ENCODE measurements at places on chromosomes 2 and 18.

DNA sequence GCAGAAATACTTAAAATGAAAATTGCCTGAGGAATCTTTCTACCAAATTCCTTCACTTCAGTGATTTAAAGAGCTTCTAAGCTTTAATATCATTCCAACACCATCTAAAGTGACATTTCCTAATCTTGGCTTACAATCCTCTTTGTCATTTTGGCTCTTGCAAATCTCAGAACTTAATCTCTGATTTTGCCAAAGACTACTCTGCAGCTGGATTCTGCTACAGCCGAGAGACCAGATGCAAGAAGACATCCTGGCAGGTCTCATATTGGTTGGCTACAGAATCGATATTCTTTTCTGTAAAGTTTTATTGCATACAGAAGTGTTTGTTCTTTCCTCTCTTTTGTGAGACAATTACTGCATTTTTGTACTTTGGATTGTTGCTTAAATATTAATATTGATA lies 716.5 kb upstream of the LRATD1 start:
- no peak for DNase-seq

- no peak for DNase-seq
Observed at GRCh38 chr2:54556621-54557121, 100.5 kb downstream of the SPTBN1 start.

GRCh38 chr2:1972422-1972821 lies 228.1 kb upstream of the PXDN start:
- no peak for DNase-seq

DNA sequence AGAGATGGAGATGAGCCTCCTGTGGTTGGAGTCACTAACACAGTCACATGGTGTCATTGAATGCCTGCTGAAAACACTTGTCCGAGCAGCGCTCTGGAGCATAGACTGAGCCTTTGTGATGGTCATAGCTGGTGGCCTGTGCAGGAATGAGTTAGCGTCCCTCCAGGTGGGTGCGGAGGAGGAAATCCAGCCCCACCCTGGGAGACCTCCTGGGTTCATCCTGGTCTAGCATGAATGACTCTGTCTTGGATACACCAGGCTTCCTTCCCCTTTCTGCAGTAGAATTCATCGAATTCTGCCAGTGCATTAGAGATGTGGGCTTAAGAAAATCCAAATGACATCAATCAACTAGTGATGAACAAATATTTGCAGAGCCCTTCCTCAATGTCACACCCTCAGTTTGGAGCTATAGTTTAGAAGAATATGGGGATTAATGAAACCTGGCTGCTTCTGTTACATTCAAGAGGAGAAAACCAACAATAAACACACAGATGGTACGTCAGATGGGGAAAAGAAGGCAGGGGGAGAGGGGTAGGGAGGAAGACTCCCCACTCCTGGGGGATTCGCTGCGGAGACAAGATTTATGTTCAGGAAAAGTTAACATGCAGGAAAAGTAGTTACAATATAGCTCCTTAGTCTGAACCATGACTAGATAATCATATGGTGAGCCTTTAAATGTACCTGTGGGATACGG lies 136.7 kb downstream of the DDX1 start:
- DNase-seq = no peak

GRCh38 chr2:81327911-81328310 lies 1023.4 kb upstream of the LRRTM1 start:
- no peak for DNase-seq

- DNase-seq = no peak
Observed at GRCh38 chr2:40041422-40042382, 262.6 kb upstream of the THUMPD2 start.

GRCh38 chr2:120750488-120751210 lies 15.0 kb downstream of the GLI2 start:
- no peak for DNase-seq

- no peak for DNase-seq
Observed at GRCh38 chr2:200253639-200254038, 52.9 kb upstream of the SPATS2L start.

- no peak for DNase-seq
Observed at GRCh38 chr2:220781622-220782241, 790.4 kb downstream of the EPHA4 start.

- no peak for DNase-seq
Observed at GRCh38 chr2:95381212-95382191, 21.0 kb upstream of the FAHD2A start.

DNA sequence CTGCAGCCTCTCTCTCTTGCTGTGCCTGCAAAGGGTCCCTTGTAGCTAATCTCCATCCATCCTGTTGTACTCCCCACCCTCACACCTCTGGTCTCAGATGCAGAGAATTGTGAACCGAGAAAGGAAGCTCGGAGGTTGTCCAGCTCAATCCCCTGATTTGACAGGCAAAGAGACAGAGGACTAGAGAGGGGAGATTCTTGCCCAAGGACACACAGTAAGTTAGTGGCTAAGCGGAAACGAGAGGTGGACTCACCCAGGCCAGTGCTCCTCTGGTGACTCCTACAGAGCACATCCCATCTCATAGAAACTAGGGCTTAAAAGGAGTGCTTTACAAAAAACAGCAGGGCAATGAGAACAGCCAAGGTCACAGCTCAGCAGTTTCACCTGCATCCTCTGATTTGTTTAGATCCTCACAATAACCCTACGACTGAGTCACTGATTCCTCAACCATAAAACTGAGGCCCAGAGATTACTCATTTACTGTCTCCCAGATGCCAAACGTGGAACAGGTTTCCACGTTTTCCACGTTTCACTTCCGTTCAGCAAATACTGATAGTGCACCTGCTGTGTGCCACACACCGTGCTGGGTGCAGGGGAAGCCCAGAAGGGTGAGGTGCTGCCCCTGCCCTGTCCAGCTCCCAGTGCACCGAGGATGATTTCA lies 22.1 kb downstream of the EHD3 start:
- peak; percentile 85 for DNase-seq

GRCh38 chr2:30765191-30765590 lies 42.1 kb downstream of the CAPN13 start:
- no peak for DNase-seq

DNA sequence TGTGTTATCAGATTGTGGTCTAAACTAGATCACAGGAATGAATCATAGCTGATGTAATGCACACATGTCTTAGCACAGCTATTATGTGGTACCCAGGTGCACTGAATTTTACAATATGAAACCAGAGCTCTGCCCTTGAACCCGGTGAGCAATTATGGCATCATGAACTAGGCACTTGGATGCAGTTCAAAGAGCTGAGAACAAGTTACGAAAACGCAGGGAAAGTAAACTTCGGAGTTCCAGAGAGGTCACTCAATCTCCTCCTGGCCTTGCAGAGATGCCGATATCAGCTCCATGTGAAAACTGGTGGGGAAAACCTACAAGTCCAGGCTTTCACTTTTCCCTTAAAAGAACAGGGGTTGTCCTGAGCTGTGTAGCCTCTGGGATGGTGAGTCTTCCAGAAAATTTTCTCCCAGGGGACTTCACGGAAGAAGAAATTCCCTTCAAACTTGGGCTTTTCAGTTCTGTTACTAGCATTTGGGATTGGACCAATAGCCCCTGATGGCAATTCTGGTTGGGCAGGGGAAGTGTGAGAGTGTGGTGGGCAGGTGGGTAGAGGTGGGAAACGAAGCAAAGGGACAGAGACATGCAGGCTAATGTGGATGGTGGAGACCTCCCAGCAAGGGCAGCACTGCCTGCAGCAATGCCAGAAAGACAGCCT lies 71.1 kb upstream of the SH3BP4 start:
- DNase-seq = peak; percentile 75

DNA sequence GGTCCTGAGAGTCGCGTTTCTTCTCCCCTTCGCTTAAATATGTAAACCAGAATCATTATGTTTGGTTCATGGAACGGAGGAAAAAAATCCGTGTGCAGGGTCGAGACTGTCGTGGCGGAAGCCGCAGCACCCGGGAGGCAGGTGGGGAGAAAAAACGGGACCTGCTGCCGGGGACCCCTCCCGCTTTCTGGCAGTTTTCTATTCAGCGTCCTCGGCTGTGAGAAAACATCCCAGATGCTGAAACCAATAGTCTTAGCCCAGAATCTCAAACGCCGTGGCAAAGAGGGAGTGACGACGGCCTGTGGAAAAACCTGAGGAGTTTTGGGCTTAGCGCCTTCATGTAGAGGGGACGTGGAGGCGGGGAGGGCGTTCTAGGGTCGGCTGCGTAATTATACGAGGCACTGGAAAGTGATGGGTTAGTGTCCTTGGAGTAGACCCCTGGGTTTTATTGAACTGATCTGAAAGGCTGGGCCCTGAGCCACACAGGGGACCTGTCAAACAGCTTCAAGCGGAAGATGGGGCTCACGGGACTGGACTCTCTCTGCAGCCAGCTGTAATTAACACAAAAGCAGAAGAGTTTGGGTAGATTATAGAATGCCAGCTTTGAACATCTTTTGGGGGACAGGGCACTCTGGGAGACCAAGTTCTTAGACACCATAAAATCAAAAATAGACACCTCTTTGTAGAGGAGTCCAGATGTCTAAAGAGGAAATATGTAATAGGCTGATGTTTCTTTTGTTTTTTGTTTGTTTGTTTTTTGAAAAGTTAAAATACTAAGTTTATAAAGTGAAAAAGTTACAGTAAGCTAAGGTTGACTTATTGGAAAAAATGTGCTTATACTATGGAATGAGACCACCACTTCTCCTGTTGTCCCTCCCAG lies 834 bp upstream of the BUB1 start:
- DNase-seq = no peak

GRCh38 chr2:39625193-39625926 lies 40.4 kb upstream of the TMEM178A start:
- no peak for DNase-seq

DNA sequence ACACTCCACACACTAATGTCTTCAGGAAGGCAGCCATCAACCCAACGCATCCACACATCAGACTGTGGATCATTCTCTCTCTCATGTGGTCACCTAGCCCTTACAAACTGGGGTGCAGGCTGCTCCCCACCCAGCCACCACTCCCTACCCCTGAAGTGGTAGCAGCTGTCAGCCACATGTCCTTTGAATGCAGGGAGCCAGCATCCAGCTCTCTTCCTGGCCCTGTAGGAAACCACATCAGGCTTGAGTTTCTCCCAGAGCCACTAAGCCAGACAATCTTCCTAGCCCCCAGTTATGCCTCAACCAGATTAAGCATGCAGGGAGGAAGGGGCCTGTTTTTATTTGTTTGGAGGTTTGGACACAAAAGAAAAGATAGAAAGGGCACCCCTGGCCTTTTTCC lies 52.8 kb upstream of the SPP2 start:
- no peak for DNase-seq

DNA sequence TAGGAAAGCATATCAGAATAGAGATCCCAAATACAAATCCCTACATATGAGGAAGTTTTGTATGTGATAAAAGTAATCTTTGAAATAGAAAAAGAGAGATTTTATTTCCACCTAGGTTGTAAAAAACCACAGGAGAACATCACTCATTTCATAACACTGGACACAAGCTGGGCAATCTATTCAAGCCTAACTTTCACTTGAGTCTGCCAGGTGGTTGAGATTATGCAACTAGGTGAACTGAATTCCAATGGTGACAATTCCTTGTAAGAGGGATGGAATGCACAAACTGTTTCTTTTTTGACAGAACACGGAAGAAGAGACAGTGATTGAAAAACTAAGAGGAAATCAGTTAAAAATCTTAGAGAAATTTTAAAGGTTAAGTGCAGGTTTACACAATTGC lies 619.6 kb upstream of the TMEFF2 start:
- DNase-seq = no peak

- peak; percentile 58 for DNase-seq
Observed at GRCh38 chr18:7084080-7085065, 33.2 kb downstream of the LAMA1 start.

DNA sequence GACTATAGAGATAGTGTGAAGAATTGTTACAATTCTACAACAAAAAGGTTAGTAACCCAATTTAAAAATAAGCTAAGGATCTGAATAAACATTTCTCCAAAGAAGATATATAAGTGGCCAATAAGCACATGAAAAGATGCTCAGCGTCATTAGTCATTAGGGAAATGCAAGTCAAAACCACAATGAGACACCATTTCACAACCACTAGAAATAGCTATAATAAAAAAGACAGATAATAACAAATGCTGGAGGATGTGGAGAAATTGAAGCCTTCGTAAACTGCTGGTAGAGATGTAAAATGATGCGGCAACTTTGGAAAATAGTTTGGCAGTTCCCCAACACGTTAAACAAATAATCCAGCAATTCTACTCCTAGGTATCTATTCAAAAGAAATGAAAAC lies 366.5 kb upstream of the POU3F3 start:
- DNase-seq = no peak

DNA sequence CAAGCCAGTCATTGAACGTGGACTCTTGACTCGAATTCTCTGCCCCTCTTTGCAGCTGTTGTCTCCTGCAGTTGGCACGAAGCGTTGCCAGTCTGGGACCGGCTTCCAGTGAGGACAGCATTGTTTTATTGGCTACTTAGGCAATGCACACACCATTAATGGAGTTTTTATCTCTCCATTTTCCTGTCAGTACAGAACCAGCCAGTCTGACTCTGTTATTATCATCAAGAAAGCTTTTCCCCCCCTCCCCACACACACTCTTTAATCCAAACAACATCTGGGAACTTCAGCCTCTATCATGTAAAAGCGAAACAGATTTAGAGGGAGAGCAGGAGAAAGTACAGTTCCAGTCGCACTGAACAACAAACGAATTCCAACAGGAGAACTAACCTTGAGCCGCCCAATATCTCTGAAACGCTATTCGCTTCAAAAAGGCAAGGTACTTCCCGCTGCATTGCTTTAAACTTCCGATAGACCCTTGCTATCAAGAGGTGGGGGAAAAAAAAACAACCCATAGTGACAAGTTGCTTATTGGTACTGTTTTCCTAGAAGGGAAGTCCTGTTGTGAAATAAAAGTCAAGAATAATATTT lies 38.2 kb downstream of the ACVR1 start:
- DNase-seq = no peak

DNA sequence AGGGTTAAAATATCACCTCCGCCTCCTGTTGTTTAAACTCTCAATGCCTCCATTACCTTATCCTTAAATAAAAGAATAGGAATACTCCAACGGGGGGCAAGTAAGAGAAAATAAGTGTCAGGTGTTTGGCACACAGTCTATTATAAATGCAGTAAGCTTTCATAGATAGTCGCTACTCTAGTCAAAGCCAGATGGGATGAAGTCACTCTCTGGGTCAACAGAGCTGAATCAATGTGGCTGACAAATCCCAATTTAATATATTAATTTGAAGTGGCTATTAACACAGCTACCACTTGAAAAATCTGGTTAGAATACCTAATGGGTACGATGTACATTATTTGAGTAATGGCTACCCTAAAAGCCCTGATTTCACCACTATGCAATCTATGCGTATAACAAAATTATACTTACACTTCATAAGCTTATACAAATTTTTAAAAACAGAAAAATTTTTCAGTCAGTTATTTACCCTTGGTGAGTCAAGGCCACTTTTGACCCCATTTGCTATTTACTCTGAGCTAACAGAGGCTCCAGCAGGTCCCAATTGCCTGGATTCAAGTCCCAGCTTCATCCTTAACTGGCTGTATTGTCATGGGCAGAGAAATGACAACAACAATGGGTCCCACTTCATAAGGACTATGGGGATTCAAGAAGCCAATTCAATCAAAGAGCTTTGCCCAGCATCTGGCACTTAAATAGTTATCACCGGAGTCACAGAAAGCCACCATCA lies 167.5 kb upstream of the PID1 start:
- no peak for DNase-seq

All from kidney epithelial cell (primary cell).